Psoas muscle (tissue), 8 donors: ENCODE measurements at places on chromosomes 7 and 10. TPM values are rescaled to one million over a fixed set of nuclear protein-coding genes. Genes with fewer than 3 reads are reported as not detected.

GRCh38 chr10:132624061-132624846 is 86.7 kb downstream of the INPP5A start:
- H3K27ac ChIP-seq, result no peak overlapping the region
- peaks cover 31% of the 10 kb centered on the region for H3K4me1 ChIP-seq
- DNase-seq, result no peak
- H3K27me3 ChIP-seq, result no peaks in the 10 kb centered on the region

GRCh38 chr10:52939894-52940293 is 167.3 kb upstream of the MBL2 start:
- DNase-seq, result no peak
- H3K36me3 ChIP-seq, result no peaks in the 10 kb centered on the region
- H3K4me3 ChIP-seq, result no peak overlapping the region
- H3K27me3 ChIP-seq, result no peaks in the 10 kb centered on the region
- H3K4me1 ChIP-seq, result no peaks in the 10 kb centered on the region
- H3K27ac ChIP-seq, result no peak overlapping the region

GRCh38 chr10:70038923-70039322 is 13.7 kb upstream of the MACROH2A2 start:
- H3K27ac ChIP-seq, result no peak overlapping the region
- no peaks in the 10 kb centered on the region for H3K27me3 ChIP-seq
- no peak overlapping the region for H3K4me3 ChIP-seq
- H3K4me1 ChIP-seq, result no peaks in the 10 kb centered on the region

DNA sequence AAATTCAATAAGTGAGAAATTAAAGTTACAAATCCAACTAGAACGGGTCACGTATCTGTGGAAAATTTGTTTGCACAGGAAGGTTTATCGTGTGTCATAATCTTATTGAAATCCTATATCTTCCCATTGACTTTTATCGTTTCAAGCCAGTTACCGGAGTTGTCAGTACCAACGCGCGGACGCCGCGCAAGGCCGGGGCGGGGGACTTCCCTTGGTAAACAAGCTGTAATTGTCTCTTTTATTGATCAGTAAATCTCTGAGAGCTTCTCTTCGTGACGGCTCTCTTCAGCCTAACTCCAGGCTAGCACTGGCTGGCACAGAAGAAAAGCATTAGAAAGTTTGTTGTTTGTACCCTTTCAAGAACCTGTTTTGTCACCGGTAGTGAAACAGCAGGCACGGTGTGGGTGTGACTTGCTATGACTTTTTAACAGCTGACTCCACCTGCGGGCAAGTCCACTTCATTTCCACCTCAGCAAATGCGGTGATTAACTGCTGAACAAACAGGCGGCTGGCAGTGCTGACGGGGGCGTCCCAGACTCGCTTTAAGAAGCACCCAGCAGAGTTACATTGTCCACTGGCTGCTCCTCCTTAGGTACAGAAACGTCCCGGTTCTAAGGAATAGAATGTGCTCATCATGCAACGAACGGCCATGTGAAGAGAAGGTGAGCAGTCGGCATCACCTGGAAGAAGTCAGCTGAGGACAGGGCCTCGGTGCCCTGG is 215.8 kb downstream of the MAD1L1 start:
- no peaks in the 10 kb centered on the region for H3K36me3 ChIP-seq
- peak; percentile 15 for DNase-seq
- peaks cover 6% of the 10 kb centered on the region for H3K4me1 ChIP-seq
- H3K27ac ChIP-seq, result no peak overlapping the region
- H3K4me3 ChIP-seq, result no peak overlapping the region

- no peaks in the 10 kb centered on the region for H3K27me3 ChIP-seq
- no peaks in the 10 kb centered on the region for H3K36me3 ChIP-seq
- H3K27ac ChIP-seq, result peak overlapping the region; percentile 11
- no peak for DNase-seq
Measured at GRCh38 chr7:27305854-27306253, 63.3 kb downstream of the EVX1 start.

- peak overlapping the region; percentile 41 for H3K4me3 ChIP-seq
- H3K36me3 ChIP-seq, result no peaks in the 10 kb centered on the region
- H3K27ac ChIP-seq, result peak overlapping the region; percentile 61
- no peak for DNase-seq
- H3K27me3 ChIP-seq, result no peaks in the 10 kb centered on the region
Measured at GRCh38 chr7:2812114-2812487, 32.0 kb downstream of the GNA12 start.

ANKRD16 gene
- 2.8 TPM for total RNA-seq

ASIC3 gene
- 3.0 TPM for total RNA-seq

TEX47 gene
- not detected for total RNA-seq
